ENCODE measurements at places on chromosomes 2 and 18.

GRCh38 chr2:100176925-100177324, 34.5 kb upstream of the AFF3 start:
- DNase-seq: no peak

GRCh38 chr2:188459061-188459460, 167.4 kb downstream of the GULP1 start:
- no peak for DNase-seq

DNA sequence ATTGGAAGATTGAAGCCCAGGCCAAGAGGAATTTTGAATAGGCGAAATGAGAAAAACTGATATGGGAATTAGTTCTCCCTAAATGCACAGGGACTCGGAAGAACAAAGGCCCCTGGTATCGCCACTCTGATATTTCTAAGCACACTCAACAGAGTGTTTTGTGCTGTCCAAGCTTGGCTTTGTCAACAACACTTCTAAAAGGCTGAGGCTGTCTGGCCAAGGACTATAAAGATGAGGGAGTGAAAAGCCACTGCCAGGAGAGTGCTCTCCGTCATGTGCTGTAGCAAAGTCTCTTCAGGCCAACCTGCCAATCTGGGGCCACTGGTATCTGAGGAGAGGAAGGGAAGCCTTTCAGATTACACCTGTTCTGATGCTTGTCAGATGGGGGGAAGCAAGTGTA, 611.2 kb upstream of the PIK3C3 start:
- DNase-seq: no peak

DNA sequence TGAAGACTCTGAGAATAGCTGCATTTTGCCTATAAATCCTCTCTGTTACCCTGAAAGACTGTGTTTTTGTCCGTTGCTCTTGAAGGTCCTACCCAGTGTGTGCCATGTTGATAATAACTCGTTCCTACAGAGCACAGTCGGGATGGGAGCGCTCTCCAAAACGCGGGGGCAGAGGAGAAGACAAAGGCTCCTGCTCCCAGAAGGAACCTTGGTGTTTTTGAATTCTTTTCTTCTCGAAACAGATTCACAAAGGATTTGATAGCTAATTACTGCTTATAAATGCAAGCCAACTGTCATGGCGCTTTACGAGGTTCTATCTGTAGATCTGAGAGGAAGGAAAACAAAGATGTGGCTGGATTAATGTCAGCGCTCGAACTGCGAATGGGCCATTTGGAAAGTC, 19.3 kb upstream of the HDAC4 start:
- no peak for DNase-seq

GRCh38 chr18:77857678-77858655, 608.3 kb downstream of the GALR1 start:
- no peak for DNase-seq

DNA sequence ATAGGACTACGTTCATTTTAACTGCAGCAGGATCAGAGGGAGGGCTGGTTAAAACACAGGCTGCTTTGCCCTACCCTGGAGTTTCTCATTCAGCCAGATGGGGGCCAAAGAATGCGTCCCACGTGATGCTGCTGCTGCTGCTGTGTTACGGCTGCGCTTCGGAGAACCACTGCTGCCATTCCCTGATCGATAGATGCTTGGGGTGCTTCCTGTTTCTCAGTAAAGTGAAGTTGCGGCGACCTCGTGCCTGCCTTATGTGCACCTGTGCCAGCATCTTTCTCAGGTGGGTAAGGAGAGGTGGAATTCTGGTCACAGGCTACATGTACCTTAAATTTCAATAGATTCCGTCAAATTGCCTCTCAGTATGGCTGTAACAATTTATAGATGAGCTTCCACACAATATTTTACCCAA, 24.7 kb upstream of the TOGARAM2 start:
- no peak for DNase-seq

DNA sequence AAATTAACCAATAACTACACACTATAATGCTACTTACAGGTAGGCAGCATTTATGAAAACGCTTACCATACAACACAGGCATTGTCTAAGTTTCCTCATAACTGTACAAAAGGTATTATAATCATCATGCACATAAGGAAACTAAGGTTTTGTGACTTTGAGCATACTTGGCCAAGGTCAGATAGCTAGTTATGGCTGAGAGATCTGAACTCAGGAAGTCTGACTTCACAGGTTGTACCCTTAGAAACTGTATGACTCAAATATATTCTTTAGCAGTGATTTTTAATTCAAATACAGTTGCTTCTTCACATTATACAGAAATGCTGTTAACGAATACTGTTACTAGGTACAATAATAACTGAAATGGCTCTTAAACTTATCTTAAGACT, 89.3 kb downstream of the TRIP12 start:
- DNase-seq: no peak

- no peak for DNase-seq
Observed at GRCh38 chr2:129443235-129443864, 536.1 kb upstream of the RAB6C start.

DNA sequence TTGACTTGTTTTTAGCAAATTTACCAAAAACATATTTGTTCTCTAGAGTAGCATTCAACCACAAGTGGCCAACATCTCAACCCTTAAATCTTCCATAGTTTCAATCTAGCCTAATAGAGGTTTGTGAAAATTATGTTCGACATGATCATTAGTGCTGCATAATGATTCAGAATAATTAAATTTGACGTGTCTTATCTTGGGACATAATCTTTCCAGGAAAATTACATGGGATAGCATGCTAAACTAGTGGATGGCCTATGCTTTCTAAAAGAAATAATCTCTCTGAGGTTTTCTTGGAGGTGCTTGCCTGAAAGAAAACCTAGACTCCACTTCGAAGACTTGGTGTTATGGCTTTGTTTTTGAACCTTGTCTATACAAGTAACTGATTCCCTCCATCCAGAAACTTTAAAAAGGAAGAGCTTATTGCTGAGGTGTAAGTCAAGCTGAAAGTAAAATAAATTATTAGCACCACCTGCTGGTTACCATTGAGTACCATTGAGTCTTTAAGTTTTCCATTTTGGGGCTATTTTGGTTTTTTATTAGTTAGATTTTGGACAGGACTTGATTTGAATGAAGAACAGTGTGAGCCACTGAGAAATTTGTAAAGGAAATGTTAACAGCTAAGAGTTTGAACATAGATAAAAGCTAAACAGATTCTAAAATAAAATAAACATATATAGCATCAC, 32.7 kb downstream of the COX7A2L start:
- DNase-seq: no peak

DNA sequence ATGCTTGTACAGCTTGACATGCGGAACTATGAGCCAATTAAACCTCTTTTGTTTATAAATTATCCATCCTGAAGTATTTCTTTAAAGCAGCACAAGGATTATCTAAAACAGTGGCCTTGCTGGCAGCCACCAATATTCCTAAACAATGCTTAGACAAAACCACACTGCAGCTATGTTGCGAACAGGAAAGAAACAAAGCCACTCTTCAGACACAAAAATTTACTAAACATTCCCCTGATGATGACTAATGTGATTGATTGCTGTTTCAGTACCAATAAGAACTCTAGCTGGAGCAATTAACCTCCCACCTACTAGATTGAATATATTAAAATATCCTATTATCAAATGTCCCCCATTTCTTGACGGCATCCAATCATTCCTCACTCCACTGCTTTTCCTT, 325.8 kb upstream of the REG3G start:
- no peak for DNase-seq

DNA sequence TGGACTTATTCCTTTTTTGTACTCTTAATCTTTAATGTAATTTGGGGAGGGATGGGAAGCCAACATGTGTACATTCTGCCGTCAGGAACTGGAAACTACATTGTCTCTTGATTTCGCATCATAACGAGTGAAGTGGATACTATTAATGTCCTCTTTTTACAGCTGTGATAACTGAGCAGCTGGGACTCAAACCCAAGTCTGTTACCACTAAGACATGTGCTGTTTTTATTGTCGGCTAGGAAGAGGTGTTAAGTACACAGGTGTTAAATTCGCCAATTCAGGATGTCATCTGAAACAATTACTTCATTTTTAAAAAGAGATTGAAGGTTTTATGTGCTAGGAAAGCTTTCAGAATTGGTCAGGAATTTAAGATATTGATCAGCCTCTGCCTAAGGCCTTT, 6.9 kb downstream of the GMCL1 start:
- DNase-seq: no peak

GRCh38 chr2:174618179-174618578, 20.6 kb upstream of the WIPF1 start:
- DNase-seq: no peak

DNA sequence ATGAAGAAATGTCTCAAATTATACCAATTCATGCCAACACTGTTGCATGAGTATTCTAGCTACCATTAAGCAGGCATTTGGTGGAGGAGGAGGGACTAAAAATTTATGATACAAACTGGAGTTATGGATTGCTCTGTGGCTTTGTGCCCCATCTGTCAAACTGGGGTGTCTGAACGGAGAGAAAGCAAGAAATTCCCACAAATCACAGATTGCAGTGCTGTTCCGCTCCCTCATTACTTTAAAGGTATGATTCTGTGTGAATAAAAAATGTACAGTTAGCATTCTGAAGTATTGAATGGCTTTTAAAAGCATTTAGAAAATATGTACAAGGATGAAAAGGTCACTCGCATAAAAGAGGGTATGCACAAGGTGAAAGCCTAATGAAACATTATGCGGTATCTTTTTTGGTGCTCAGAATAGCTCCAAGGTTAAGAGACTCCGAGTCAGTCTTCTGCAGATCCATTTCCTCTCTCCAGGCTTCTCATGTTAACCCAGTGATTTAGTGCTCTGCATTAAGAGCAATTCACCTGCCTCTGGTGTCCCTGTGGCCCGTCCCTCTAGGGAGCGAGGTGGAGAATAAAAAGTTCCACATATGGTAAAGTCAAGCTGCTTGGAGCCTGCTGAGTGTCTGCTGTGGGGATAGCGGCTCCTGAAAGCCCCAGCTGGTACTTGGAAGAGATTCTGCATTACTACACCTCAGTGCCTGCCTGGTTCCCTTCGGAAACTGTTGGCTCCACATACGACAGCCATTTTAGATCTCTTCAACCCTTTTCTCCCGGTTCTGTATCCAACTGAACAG, 184.2 kb downstream of the ZNF521 start:
- DNase-seq: no peak

- DNase-seq: no peak
Observed at GRCh38 chr2:46674488-46674887, 195.1 kb downstream of the TMEM247 start.

GRCh38 chr2:239368906-239369552, 31.8 kb downstream of the HDAC4 start:
- DNase-seq: no peak

GRCh38 chr2:105915005-105915558, 170.4 kb downstream of the NCK2 start:
- DNase-seq: no peak

DNA sequence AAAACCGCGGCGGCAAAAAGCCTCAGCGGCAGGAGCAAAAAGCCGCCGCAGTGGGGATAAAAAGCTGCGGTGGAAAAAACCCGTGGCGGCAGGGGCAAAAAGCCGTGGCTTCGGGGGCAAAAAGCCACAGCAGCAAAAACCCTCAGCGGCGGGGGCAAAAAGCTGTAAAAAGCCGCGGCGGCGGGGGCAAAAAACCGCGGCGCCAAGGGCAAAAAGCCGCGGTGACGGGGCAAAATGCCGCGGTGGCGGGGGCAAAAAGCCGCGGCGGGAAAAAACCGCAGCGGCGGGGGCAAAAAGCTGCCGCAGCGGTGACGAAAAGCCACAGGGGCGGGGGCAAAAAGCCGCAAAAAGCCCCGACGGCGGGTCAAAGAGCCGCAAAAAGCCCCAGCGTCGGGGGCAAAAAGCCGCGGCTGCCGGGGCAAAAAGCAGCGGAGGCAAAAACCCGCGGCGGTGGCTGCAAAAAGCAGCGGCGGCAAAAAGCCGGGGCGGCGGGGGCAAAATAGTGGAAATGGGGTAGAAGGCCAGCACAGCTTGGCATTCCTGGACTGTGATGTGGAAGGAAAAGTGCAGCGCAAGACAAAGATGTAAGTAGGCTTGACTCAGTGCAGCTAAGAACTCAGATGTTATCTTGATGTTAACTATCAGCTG, 151.8 kb downstream of the ANKRD30BL start:
- no peak for DNase-seq

- no peak for DNase-seq
Observed at GRCh38 chr2:215672406-215672805, 236.5 kb upstream of the FN1 start.

DNA sequence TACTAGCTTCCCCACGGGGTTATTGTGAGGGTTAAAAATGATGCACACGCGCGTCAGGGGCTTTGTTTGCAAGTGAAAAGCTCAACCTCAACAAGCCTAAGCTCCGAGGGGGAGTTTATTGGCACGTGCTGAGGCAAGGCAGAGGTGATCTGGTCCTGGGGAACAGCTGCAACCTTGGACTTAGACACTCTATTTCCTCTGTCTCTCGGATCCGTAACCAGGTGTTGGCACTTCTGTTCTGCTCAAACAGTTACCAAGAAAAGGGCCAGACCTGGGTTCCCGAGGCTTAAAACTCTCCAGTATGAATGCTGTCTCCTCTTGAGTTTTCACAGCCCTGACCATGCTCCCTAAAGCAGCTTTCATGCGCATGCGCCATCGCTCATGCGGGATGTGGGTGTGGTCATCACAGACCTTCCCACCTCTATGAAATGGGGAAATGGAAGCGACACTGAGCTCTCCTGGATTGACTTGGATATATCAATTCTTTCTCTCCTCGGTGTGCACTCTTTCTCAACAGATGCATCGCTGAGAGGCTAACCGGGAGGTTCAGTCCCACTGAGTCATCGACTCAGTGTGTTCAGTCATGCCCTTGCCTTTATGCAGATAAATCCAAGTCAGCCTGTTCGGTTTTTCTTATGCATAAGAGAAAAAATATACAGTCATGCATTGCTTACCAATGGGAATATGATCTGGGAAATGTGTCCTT, 19.9 kb upstream of the RAB31 start:
- no peak for DNase-seq

- no peak for DNase-seq
Observed at GRCh38 chr2:88195246-88195645, 25.1 kb downstream of the THNSL2 start.

GRCh38 chr2:188629753-188630527, 338.3 kb downstream of the GULP1 start:
- DNase-seq: no peak

DNA sequence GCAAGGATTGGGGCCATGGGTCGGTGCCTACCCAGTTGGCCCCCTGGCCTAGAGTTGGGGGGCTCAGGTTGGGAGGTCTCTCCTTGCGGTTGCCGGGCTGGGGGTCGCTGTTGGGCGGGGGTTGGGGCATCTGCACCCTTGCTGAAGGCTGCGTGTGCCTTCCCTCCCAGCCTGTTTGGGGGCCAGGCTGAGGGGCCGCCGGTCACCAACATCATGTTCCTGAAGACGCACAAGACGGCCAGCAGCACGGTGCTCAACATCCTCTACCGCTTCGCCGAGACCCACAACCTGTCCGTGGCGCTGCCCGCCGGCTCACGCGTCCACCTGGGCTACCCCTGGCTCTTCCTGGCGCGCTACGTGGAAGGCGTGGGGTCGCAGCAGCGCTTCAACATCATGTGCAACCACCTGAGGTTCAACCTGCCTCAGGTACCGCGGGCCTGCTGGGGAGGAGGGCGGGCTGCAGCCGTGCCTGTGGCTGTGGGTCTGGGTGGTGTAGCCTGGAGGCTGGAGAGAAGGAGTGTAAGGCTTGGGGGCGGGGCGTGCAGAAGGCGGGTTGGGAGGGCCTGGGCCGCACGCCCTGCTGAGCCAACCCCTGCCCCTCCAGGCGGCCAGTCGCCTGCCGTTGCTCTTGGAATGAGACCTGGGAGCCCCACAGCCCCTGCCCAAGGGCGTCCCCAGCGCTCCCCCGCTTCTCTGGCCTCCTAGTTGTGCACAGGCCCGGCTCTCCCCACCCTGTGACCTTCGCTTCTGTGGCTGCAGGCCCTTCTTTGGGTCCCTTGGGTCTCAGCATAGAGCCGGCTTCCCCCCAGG, 7.2 kb upstream of the NEU4 start:
- DNase-seq: no peak

- no peak for DNase-seq
Observed at GRCh38 chr2:135617501-135618015, 86.3 kb downstream of the R3HDM1 start.
